GM23248 (cell line): ENCODE measurements at places on chromosomes 3 and 15.

DNA sequence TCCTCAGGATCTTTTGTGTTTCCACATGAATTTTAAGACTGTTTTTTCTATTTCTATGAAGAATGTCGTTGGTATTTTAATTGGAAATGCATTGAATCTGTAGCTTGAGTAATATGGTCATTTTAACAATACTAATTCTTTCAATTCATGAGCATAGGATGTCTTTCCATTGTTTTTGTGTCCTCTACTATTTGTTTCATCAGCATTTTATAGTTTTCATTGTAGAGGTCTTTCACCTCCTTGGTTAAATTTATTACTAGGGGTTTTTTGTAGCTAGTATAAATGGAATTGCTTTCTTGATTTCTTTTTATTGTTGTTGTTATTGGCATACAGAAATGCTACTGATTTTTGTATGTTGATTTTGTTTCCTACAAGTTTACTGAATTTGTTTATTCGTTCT lies 17.3 kb upstream of the ATP2C1 start:
- DNase-seq = no peak

DNA sequence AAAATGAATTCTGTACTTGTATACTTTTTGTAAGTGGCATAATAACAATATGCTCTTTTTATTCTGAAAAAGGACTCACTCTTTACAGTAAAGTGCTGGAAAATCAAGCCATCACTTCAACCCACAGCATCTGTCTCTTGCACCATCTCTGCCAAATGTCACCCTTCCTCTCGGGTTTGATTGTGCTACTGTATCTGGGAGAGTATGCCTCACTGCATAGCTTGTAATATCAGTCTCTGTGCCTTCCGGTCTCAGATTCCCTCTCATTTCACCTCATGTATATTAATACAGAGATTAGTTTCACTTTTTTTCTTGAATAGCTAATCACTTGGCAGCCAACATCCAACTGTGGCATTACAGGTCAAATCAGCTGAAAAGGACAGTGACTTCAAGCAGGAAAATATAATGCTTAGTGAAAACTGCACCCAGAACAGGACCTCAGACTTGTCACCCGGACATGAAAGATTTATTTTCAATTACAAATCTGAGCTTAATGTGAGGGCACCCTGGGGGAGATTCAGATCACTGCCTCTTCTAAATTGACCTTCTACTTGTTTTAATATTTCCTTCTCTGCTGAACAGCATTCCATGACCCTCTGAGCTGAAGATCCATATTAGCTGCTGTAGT lies 605.8 kb upstream of the NAALADL2 start:
- no peak for DNase-seq

GRCh38 chr3:171994646-171995428 lies 44.5 kb upstream of the FNDC3B start:
- peak; percentile 88 for DNase-seq

DNA sequence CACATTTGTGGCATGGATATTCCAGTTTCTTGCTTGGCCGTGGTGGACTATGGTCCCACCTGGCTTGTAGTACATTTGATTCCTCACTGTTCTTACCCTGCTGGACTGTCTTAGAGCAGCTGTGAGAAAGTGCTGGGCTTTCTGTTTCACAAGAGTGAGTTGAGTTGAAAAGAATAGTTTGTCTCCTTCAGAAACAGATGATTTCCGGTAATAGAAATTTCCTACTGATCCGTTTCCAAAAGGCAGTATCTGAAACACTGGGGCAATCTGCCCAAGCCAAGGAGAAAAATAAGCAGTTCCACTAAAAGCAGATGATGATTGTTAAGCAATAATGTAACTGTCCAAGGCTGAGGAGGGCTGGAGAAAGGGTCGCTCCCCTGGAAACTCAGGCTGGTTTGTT lies 96.0 kb downstream of the SUCLG2 start:
- DNase-seq = peak; percentile 16

- DNase-seq = no peak
Observed at GRCh38 chr3:6965881-6966280, 105.0 kb downstream of the GRM7 start.

GRCh38 chr3:47161983-47162696 lies 1.8 kb downstream of the SETD2 start:
- peak; percentile 7 for DNase-seq

DNA sequence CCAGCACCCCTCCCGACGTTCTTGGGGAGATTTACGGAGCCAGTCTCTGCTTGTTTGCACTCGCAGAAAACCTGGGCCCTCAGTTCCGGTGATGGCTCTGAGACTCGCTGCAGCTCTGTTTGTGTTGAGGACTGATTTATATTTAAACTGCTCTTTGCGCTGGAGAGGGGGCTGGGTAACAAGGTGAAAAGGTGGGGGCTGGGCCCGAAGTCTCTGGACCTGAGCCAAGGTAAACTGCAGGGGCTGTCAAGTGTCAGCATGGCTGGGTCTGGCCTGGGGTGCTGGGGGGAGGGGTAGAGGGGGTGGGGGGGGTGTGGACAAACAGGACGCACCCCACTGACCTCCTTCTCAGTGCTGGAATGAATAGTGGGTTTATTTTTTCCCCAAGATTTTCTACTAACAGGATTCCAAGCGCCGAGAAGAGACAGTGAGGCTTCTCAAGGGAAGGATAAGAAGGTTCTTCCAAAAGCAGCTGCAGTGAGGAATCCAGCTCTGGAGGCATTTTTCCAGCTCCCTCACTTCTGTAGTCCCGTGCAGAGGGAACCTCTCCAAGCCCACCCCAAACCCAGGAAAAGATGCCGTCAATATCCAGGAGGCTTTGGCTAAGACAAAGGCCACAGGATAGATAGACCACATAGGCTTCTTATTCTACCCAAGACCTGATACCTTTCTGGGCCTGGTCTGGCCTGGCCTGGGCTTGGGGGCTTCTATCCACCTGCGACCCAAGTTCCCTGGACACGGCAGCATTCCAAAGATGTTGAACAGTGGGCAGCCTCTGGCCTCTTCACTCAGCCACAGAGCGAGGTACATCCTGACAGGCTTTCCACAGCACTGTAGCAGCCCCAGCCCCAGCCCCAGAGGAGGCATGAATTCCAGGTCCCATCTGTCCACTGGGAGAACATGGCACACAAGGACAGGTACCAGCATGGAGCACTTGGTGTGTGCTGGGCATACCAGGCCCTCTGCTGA lies 938 bp upstream of the SLCO2A1 start:
- DNase-seq = no peak

DNA sequence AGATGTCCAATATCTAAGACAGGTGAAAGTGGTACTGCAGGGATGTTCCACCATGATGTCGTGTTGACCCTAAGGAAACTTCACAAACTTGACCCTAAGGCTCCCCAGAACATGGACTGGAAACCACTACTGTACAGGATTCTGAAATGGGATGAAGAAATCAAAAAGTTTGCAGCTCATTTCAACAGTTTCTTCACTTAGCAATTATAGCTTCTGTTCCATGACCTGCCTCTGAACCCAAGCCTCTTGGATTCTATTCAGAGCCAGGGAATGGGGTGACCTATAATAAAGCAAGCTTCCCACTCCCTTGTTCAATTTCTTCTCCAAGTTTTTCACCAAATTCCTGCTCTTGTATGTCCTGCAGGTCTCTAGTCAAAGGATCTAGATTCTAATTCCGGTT lies 40.7 kb downstream of the DUT start:
- no peak for DNase-seq

DNA sequence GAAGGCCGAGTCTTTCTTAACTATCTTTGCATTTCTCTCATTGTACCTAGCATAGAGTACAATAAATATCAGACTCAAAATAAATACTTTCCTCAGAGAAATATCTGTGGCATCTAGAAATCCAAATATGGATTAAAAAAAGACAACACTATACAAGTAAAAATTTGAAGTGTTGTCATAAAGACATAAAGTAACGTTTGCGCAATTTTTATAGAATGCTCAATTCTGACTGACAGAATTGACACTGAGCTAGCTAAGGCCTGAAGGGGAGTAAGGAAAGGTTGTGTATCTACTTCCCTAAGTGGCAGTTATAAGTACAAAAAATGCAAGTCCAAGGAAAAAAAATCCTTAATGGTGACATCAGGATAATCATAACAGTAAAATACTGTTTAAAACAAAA lies 1.1 kb downstream of the SEC11A start:
- peak; percentile 15 for DNase-seq

GRCh38 chr3:53502737-53503136 lies 8.3 kb downstream of the CACNA1D start:
- DNase-seq = no peak

- DNase-seq = peak; percentile 49
Observed at GRCh38 chr3:184952671-184953070, 140.7 kb downstream of the VPS8 start.

- no peak for DNase-seq
Observed at GRCh38 chr3:23193831-23194230, 9.3 kb upstream of the UBE2E2 start.

- DNase-seq = peak; percentile 23
Observed at GRCh38 chr3:170475092-170475685, 56.5 kb downstream of the CLDN11 start.

GRCh38 chr15:52379395-52380106 lies 83.9 kb upstream of the MYO5C start:
- no peak for DNase-seq

- peak; percentile 83 for DNase-seq
Observed at GRCh38 chr3:30492322-30493192, 113.8 kb upstream of the TGFBR2 start.

DNA sequence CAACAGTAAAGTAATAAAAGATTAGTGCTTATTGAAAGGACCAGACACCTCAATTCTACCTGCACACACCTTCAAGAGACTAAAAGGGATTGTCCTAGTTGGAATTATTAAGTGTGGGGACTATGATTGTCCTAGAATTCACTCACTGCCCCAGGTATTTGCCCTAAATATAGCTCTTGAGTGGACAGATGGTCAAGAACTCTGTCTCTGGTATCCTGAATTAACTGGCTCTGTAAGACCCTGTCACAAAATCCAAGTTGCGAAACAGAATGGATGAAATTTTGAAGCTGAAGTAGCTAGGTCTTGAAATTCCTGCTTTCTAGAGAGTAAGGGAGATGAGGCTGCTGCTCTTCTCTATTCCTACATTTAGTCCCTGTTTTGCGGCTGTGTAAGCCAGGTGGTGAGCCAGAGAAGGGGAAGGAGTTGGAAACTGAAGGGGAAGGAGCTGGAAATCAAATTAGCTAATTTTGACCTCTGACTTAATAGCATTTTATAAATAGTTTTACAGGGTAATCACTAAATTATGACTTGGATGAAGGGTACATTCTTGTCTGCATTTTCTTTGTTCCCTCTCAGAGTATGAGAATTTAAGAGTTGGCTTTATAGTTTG lies 34.5 kb downstream of the KBTBD12 start:
- DNase-seq = peak; percentile 31

GRCh38 chr15:64197425-64197824 lies 34.6 kb upstream of the PPIB start:
- peak; percentile 79 for DNase-seq

GRCh38 chr3:59143447-59143846 lies 93.6 kb upstream of the CFAP20DC start:
- peak; percentile 8 for DNase-seq

- peak; percentile 67 for DNase-seq
Observed at GRCh38 chr3:124787476-124788195, 57.4 kb downstream of the UMPS start.

GRCh38 chr3:142117056-142117851 lies 32.1 kb downstream of the TFDP2 start:
- DNase-seq = no peak

DNA sequence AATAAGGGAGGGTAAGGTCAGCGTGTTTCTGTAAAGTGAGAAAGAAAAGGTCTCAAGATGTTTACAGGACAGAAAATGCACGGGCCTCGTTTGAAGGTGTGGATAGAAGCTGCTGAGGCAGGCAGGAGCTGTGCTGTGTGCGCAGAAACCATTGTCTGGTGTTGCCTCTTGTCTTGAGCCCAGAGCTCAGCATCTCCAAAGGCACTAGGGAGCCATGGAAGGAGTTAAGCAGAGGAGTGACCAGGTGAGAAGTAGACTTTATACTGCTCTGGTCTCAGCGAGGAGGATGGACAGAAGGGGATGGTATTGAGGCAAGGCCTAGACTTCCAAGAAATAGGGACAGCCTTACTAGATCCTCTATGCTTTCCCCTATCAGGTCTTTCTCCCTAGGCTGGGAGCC lies 13.0 kb downstream of the CAND2 start:
- no peak for DNase-seq

GRCh38 chr3:130692455-130692854 lies 54.2 kb downstream of the PIK3R4 start:
- no peak for DNase-seq

GRCh38 chr3:61877359-61878138 lies 316.2 kb downstream of the PTPRG start:
- peak; percentile 41 for DNase-seq

DNA sequence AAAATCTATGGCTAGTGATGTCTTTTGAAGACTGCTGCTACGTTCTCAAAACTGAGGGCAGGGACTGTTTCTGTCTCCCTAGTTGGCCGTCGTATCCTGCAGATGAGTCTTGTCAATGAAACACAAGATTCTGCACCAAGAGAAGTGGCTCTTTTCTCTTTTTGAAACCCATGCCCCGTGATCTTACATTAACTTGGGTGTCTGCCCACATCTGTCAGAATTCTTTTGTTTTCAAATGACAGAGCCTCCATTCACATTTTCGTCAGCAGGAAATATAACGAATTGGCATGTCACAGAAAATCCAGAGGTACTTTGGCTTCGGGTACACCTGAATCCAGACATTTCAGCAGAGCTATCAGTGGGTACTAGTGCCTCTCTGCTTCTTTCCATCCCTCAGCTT lies 331.3 kb upstream of the PROK2 start:
- no peak for DNase-seq

DNA sequence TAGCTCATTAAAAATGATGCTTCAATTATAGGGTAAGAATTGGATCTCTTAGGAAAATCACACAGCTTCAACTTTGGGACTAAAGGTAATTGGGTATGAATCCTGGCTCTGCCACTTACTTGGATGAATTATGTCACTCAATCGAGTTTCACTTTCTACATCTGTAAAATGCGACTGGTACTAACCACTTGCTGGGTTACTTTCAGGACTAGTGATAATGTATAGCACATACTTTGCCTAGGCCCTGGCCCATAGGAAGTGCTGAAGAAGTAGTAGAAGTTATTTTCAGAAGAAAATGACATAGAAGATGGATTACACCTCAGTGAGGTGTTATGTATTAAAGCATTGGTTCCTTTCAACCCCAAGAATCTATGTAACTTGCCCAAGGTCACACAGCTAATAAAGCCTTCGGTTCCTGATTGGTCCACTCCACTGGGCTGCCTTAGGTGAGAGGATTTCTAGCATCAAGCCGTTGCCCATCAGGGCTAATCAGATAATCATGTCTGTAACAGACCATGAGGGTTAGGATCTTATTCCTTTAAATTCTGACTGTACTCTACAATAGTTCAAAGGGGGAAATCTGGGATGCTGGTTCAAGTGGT lies 29.4 kb upstream of the AP4E1 start:
- DNase-seq = no peak

DNA sequence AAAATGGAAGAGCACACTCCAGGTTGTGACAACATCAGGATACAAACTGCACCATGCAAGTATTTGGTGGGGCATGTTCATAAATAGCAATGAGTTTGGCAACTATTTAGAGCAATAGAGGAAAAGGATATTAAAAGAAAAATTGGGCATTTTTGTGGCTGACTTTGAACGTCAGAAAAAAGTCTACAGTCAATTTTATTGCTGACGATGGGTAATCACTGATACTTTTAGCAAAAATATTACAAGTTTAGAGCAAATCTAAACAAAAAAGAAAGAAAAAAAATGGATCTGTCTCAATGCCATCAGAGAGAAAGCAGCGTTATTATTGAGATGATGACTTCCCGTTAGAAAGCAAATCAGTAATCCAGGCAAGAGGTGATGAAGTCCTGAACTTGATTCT lies 65.2 kb downstream of the CGGBP1 start:
- no peak for DNase-seq
